ENCODE measurements at places on chromosomes 6 and 20.
A peak's percentile ranks its signal among the peaks of the same experiment; 100 is the strongest.

GRCh38 chr6:36414481-36414880 is 27.0 kb upstream of the ETV7 start:
- peak; percentile 13 for DNase-seq

DNA sequence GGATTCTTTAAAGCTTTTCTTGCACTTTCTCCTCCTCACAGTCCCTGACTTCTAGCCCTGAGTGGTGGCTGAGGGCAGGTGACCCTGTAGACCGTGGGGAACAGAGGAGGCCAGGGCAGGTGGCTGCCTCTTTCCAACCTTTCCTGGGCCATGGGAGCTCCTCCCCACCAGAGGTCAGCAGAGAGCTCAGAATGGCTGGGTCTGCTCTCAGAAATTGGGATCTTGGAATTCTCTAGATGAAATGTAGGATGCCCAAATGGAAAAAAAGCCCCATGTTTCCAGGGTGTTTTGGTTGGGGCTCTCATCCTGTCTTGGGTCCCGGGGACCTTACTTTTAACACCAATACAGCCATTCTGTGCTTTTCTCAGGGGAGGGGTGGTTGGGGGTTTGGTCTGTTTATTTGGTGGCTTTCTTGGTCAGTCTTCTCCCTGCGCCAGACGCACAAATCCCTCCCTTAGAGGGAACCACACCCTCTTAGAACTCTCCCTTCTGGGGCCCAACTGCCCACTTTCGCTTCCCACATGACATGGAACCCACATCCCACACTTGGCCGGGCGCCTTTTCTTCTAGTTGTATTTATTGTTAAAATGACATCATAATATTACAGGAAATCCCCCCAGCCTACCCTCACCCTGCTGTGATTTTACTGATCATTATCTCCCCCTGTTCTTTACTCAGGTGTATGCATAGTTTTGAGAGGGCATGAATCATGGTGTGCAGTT is 17.9 kb downstream of the GNAS start:
- DNase-seq = no peak

- no peak for DNase-seq
Measured at GRCh38 chr20:20839771-20840170, 127.3 kb upstream of the RALGAPA2 start.

DNA sequence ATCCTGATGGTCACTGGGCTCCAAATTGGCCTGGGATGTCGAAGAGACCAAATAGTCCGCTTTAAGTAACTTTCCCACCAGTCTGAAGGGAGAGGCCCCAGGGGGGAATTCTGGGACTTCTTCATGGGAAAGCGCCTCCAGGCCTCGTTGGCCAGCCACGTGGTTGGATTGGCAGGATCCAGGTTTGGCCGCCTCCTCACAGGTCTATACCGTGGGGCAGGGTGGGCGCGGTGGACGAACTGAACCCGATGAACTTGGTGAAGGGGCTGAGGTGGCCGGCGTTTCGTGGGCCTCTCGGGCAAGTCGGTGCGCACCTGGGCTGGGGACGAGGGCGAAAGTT is 297 bp downstream of the POM121L2 start:
- no peak for DNase-seq

- no peak for DNase-seq
Measured at GRCh38 chr6:84304881-84305280, 77.4 kb upstream of the CEP162 start.

Measured in HS-5 (cell line).